ENCODE measurements at places on chromosomes 11 and 22.

DNA sequence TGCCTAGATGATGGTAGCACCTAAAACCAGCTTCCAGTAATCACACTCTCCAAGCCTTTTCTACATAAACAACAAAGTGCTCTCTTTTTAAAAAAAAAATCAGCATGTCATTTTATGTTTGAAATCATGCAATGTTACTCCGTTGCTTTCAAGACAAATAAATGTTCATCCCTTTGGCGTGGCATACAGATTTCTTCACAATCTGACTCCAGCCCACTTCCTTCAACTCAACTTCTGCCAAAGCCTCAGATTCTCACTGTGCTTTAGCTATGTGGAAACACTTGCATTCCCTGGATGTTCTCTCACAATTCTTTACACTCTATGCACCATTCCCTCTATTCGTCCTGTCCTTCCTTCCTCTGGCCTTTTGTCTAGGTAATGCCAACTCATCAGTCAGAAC lies 206.3 kb upstream of the BLID start:
- no peak for DNase-seq

- no peak for DNase-seq
Measured at GRCh38 chr22:29139965-29140782, 65.5 kb upstream of the EMID1 start.

DNA sequence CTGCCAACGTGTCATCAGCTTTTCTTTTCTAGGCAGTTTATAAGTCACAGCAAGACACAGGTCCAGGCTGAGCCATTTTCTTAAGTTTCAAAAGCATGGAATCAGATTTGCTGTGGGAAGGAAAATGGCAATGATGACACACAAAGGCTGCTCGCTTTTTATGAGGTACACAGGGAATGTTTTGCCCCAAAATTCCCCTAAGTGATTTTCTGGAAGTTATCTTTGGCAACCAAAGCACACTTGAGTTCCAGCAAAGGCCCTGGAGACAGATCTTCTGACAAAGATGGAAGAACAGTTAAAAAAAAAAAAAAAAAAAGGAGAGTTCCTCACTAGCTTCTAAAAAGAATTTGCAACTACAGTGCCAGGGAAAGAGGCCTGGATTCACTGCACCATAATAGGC lies 260.8 kb downstream of the LARGE1 start:
- DNase-seq = no peak

- DNase-seq = no peak
Measured at GRCh38 chr22:20131597-20131858, at the start of gene ZDHHC8. Gene ZDHHC8, plus strand, starts transcription at chr22:20131804. Its CDS starts 144 bp downstream, at chr22:20131948.

DNA sequence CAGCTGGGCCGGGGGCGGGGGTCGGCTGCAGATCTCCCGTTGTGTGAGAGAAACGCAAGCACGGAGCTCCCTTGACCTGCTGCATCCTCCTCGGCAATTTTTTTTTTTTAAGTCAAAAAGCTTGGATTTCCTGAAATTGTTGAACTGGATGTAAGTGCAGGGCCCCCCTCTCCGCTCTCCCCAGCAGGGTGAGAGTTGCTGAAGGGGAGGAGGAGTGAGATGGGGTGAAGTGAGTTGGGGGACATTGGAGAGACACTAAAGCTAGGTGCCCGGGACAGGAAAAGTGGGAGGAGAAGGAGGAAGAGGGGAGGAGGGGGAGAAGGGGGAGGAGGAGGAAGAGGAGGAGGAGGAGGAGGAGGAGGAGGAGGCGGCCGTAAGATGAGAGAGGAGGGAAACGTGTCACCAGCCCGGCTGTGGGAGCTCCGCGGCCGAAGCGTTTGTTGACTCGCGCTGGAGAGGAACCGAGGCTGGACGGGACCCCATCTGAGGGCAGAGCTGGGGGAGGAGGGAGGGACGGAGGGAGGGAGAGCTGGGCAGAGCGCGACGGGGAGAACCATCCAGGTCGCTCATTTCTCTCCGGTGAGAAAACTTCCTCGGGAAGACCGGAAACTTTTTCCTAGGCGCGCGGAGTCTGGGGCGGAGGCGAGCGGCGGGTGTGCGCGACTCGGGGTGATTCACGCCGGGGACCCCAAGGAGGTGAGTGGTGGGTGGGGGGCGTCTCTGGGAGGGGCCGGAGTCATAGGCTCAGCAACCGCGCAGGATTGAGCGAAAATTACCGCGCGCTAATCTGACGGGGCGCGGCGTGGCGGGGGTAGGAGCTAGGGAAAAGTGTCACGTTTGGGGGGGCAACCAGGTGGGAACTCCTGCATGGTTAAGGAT lies 80.2 kb downstream of the PRR5L start:
- no peak for DNase-seq

DNA sequence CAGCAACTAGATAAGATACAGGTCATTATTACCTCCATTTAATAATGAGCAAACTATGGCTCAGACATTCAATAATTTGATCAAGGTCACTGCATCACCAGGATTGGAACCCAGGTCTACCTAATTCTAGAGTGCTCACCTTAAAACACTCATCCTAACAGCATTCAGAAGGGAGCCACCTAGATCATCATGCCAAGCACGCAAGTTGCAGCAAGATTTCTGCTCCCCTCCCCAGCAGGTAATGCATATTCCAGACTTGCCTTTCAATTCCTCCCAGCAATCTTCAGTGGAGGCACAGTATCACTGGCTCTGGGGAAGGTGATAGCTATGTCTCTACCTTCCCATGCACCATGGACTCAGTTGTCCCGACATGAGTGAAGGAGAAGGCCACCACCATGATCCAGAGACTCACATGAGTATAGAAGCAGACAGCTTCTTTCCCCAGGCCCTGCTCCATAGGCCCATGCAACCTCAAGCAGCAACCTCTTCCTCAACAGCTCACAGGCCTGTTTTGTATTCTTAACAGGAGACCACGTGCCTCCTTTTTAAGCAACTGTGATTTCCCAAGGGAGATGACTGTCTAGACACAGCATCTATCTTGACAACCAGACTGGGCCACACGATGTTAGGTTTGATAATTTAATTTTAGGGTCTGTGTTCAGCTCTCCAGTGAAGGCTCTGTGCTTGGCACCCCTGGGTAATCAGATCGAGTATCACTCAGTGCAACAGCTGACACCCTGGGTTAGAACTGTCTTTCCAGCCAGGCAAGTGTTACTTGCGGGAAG lies 36.4 kb downstream of the RAB30 start:
- DNase-seq = no peak

DNA sequence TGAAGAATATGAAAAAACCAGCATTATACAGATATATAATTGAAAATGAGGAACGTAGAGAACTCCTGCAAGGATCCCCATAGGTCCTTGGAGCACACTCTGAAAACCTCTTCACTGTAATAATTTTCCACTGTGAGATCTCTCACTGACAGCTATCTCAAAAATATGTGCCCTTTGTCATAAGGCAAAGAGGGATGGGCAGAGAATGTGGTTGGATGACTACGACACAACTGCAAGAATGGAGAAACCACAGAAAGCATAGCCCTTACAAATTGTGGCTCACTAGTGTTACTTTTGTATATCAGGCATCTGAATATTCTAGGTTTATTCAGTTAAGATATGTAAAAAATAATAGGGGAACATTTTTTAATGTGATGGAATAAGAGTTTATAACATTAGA lies 7.9 kb upstream of the CTSC start:
- DNase-seq = no peak

- no peak for DNase-seq
Measured at GRCh38 chr22:24716602-24717001, 57.9 kb downstream of the PIWIL3 start.

GRCh38 chr22:32020117-32020516 lies 22.9 kb upstream of the SLC5A1 start:
- DNase-seq = no peak
